ENCODE measurements at places on chromosomes 1 and 21. TPM values are rescaled to one million over a fixed set of nuclear protein-coding genes. Genes with fewer than 3 reads are reported as not detected.

DNA sequence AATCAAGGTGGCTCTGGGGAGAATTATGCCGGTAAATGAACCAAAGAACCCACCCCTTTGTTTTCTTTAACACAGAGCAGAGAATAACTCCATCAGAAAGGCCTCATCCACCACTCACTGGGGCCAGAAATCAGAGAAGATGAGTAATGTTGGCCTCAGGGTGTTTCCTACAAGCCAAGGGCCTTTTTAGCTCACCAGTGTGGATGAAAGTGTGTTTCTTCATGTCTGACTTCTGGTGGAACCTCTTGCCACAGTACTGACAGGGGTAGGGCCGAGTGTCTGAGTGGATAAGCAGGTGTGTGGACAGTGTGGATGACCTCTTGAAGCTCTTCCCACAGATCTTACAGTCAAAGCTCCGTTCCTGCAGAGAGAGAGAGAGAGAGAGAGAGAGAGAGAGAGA is 8.3 kb downstream of the GFI1 start:
- ATAC-seq: no peak

DNA sequence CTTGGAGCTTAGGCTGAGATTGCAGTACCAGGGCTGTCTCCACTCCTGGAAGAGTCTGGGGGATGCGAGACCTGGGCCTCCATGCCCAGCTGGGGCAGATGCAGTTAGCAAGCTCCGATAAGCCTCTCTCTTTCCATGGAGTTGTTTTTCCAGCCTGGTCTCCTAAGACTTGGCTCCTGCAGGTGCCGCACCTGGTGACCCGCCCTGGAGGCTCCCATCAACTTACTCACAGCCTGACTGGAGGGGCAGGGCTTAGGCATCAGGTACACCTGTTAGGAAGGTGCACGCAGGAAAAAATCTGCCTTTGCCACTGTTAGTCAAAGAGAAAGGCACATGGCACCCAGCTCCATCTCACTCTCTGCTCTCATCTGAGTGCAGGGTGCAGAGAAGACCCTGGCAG is 198.1 kb upstream of the TMEM51 start:
- peak; percentile 86 for ATAC-seq

DNA sequence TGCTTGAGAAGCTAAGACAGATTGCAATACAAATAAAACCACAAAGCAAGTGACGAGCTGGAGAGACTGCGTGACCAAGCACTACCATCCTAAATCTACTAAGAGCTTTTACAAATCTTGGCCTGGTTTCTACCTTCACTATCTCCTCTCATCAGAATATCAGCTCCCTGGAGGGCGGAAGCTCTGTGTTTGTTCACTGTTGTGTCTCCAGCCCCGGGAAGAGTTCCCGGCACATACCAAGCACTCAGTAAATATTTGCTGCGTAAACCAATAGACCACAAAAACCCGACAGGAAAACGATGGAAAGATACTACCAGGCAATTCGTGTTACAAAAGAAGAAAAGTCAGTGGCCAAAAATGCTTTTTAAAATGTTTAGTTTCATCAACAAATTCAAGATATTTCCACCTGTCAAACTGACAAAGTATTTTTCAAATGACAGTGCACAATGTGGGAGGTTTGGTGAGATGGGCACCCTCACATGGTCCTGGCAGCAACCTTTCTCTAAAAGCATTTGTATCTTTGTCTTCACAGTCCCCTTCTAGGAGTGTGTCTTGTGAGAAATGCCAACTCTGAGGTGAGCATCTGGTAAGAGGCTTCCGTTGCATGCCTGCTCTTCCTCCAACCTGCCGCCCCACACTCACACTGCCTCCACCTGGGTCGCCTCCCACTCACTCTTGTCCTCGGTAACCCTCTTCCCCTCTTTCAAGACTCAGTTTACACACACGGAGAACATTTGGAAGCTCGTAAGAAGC is 34.7 kb downstream of the SLC1A7 start:
- ATAC-seq: no peak

DNA sequence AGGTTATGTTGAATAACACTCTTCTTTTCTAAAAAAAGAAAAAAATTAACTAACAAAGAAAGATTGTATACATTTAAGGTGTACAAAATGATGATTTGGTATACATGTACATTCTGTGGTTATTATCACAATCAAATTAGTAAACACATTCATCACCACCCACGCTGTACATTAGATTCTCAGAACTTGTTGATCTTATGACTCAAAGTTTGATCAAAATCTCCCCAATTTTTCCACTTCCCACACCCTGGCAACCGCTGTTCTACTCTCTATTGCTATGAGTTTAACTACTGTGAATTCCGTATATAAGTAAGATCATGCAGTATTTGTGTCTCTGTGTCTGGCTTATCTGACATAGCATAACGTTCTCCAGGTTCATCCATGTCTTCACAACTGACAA is 469.5 kb upstream of the CHRM3 start:
- ATAC-seq: no peak

DNA sequence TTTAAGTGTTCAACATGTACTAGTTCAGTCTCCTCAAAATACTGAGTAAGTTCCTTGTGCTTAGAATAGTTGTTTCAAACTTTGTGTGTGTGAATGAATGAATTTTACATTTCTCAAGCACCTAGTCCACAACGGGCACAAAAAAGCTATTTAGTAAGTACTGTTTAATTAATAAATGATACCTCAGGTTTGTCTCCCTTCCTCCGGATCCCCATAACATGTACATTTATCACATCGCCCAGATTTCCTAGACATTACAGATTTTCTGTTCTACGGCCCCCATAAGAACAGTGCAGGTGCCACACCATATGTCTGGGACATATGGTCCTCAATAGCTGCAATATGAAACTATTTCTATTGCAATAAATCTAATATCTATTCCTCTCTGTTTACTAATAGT is 1.3 kb upstream of the TTF2 start:
- no peak for ATAC-seq

HSPA6 gene
- total RNA-seq: 1.4 TPM

KRTAP12-2 gene
- not detected for total RNA-seq

CYP4B1 gene
- total RNA-seq: 13.5 TPM
